ENCODE measurements at places on chromosomes 7 and 10.

DNA sequence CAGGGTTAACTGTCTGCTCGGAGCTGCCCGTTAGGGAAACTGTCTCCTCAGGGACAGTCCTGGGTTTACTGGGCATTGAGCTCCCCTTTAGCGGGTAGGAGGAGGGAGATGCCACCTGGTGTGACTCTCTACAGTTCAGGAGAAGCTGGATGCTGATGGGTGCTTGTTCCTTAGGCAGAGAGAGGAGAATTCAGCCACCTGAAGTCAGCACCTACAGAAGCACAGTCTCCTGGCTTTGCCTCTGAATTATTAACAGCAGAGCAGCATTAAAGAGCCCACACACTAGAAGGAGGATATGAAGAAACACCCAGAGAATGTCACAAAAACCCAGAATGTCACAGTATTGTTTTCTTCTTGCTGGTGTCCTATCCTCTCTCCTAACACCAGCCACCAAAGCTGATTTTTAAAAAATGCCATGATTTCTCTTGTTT, 696 bp downstream of the GIMAP4 start:
- no peak for DNase-seq

GRCh38 chr7:141999058-141999623, 3.5 kb downstream of the MGAM start:
- no peak for DNase-seq

DNA sequence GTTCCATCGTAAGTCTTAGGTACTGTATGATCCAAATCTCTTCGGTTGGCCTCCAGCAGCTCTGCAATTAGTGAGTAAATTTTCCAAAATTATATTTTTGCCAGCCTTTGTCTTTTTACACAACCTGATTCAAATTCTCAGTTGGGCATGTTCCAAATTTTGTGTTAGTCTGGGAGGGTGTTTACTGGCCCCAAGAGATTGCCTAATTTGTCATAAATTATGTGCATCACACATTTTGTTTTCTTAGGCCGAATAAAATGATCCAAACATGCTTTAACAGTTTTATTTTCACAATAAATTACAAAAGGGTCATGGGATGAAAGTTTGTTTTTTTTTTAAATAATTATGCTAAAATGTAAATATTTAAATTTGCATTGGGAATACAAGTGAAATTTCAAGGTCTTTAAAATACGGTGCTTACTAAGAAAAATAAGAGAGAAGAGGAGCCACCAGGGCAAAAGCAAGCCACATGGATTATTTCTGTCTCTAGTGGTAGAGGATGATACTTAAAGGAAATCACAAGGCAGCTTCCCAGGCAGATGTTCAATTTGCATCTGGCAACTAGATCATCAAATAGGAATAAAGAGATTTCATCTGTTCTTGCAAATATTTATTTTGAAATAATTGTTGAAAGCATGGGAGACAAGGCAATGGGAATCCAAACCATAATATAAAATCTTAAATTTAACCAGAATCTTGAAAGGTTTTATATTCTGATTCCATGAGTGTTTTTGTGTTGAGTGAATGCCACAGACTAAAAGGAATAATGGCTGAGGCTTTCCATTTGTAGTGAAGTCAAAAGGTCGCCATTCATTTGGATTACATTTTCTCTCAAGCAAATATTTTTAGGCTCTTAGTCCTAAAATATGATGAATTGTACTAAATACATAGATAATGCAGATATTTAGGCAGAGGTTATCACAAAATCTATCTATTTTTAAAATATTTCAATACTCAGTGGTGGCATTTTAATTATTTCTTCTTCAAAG, 111.1 kb downstream of the MDFIC start:
- DNase-seq: no peak

- peak; percentile 57 for DNase-seq
Observed at GRCh38 chr10:63675171-63675570, 154.0 kb downstream of the REEP3 start.

DNA sequence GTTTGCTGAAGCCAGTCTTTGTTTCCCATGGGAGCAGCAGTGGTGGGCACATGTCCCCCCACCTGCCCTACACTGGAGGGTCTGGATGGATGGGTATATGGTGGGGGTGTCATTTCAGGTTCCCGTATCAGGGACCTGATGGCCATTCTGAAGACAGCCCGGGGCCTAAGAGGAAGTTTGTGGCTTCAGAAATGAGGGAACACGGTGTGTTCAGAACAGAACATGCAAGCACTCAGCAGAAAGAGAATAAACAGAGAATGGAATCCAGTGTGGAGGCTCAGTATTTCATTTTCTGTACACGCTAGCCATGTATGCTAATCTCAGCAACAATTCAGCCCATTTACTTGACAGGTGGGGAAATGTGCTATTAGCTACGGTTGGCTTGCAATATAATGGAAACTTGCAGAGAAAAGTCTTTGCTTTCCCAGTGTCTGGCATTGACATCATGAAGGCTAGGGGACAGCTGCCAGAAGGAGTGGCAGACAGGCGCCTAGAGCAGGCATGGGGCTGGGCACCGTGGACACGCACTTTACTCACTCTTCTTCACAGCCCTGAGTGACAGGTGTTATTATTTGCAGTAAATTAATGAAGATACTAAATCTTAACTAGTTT, 98.6 kb downstream of the ELMO1 start:
- DNase-seq: no peak

DNA sequence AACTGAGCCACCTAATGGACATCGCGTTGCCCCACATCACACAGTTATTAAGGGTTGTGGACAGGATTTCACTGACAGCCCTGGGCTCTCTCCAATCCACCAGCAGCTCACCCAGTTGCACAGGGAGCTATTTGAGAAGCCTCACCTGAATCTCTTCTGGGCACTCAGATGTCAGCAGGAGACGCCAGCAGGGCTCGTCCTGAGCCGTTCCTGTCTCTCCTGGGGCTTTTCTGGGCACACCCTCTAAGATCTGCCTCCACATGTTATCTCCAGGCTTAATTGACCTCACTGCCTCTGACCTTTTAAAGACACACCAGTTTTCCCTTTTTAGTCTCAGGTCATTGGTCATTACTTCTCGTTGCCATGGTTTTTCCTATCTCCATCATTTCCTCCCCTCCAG, 63.0 kb downstream of the GRID1 start:
- no peak for DNase-seq

GRCh38 chr10:70722820-70723424, 50.6 kb downstream of the ADAMTS14 start:
- DNase-seq: peak; percentile 16

DNA sequence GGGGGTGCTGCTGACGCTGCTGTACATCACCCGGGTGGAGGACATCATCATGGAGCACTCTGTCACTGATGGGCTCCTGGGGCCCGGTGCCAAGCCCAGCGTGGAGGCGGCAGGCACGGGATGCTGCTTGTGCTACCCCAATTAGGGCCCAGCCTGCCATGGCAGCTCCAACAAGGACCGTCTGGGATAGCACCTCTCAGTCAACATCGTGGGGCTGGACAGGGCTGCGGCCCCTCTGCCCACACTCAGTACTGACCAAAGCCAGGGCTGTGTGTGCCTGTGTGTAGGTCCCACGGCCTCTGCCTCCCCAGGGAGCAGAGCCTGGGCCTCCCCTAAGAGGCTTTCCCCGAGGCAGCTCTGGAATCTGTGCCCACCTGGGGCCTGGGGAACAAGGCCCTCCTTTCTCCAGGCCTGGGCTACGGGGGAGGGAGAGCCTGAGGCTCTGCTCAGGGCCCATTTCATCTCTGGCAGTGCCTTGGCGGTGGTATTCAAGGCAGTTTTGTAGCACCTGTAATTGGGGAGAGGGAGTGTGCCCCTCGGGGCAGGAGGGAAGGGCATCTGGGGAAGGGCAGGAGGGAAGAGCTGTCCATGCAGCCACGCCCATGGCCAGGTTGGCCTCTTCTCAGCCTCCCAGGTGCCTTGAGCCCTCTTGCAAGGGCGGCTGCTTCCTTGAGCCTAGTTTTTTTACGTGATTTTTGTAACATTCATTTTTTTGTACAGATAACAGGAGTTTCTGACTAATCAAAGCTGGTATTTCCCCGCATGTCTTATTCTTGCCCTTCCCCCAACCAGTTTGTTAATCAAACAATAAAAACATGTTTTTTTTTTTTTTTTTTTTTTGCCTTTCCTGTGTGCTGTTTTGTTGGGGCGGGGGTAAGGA, 55.8 kb downstream of the TSPAN15 start:
- no peak for DNase-seq

GRCh38 chr7:155517969-155518368, 28.4 kb downstream of the CNPY1 start:
- DNase-seq: no peak

GRCh38 chr10:129765664-129766550, 198.2 kb downstream of the EBF3 start:
- DNase-seq: no peak

DNA sequence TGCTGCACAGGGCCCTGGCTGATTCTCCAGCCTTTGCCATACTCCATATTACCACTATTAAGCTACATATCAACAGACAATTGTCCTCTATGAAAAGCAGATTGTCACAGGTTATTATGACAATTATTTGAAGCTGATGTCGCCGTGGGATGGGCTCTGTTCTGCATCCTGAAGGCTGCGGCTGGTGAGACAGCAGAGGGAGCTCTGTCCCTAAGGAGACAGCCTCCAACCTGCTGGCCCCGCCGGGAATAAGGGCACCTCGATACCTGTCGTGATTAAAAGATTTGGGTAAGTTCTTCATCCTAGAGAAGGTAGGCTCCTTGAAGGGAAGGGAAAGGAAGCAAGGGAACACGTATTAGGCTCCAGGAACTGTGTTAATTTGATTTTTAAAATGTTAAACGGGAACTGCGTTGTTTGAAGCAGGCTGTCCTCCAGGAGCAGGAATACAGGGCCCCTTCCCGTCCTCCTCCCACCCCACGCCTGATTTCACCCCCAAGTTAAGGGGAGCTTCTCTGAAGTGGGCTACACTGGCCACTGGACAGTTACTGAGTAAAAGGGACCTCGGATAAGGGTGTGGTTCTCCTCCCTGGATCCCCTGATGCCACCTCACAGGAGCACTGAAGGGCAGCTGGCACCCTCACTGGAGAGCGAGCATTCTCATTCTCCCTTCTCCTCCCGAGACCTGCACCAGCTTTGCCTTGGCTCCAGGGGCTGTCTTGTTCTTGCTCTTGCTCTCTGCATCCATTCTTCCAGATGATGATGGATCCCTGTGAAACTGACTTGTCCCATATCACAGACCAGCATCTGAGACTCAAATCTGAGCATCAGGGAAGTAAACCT, 11.8 kb upstream of the TIAL1 start:
- DNase-seq: no peak

- DNase-seq: no peak
Observed at GRCh38 chr7:27250557-27251070, 8.0 kb downstream of the EVX1 start.

DNA sequence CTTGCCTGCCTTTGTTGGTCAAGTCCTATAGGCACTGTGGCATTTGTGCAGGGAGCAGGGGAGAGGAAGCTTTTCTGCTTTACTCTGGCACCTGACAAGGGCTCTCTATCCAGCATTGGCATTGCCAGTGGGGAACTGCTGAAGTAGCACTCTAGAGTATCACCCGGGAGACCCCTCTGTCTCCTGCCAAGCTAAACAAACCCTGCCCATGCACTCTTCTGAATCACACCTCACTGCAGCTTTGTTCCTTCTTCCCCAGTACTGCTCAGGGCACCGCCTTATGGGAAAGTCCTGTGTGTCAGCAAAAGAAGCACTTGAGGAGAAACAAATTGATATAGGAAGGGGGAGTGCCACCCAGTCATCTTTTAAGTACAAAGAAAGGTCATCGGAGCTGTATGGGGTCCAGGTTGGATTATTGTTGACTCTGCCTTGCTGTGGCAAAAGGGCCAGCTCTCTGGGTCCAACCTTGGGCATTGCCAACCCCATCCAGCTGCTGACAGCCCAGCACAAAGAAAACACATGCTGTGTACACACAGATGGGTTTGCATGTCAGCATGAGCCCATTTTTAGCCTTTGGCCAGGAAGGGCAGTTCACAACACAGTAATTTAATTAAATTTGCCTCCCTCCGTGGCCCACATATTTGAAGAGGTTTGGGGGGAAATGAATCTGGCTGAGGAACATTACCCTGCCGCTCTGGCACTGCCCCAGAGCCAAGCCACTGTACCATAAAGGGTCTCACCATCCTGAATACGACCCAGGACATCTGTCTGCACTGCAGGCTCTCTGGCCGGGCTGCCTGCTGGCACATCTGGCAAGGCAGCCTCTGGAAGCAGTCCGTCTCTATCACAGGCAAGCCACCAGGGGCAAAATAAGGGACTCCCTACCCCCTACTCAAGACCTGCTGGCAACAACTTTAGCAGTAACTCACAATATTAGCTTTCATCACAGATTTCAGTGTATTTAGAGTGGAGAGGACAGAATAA, 13.1 kb downstream of the LRRC4 start:
- DNase-seq: no peak

- peak; percentile 70 for DNase-seq
Observed at GRCh38 chr10:58017719-58018367, 249.9 kb downstream of the IPMK start.

- no peak for DNase-seq
Observed at GRCh38 chr10:78781251-78781913, 287.4 kb upstream of the ZMIZ1 start.

- DNase-seq: peak; percentile 72
Observed at GRCh38 chr7:94129443-94130140, 125.4 kb upstream of the BET1 start.

- DNase-seq: no peak
Observed at GRCh38 chr7:28290496-28290895, 109.9 kb upstream of the JAZF1 start.

GRCh38 chr10:44955413-44956070, 4.1 kb upstream of the RASSF4 start:
- DNase-seq: no peak

DNA sequence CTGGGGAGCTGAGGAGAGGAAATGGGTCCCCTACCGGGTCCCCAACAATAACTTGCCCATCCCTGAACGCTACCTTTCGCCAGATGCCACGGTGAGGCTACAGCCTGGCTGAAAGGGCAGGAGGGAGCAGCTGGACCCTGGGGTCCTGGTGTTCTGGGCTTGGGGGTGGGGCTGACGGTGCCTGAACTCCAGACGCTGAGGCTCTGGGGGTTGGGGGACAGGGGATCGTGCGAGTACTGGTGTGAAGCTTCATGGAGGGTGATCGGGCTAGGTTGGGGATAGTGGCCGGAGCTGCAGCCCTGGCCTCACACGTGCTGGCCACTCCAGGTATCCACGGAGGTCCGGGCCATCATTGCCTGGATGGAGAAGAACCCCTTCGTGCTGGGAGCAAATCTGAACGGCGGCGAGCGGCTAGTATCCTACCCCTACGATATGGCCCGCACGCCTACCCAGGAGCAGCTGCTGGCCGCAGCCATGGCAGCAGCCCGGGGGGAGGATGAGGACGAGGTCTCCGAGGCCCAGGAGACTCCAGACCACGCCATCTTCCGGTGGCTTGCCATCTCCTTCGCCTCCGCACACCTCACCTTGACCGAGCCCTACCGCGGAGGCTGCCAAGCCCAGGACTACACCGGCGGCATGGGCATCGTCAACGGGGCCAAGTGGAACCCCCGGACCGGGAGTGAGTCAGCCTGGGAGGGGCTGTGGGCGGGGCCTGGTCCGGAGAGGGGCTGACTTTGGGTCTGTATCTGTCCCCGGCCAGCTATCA, 8.3 kb downstream of the AEBP1 start:
- no peak for DNase-seq
